ENCODE measurements at places on chromosomes 16 and 17. TPM values are rescaled to one million over a fixed set of nuclear protein-coding genes. Genes with fewer than 3 reads are reported as not detected.

Gene SLC12A3
- not detected for total RNA-seq

Gene XYLT1
- 1.4 TPM for total RNA-seq

Gene TSNAXIP1
- 1.1 TPM for total RNA-seq

Gene HOXB7
- total RNA-seq: 30.4 TPM

Gene KRT31
- total RNA-seq: 0.86 TPM

Gene ZNF213
- total RNA-seq: 5.0 TPM

Gene WSCD1
- total RNA-seq: 19.8 TPM

Gene APRT
- total RNA-seq: 89.3 TPM

Gene XAF1
- 9.7 TPM for total RNA-seq

Gene GPR179
- total RNA-seq: 0.05 TPM

Gene ITGAE
- total RNA-seq: 26.4 TPM

Gene CES5A
- total RNA-seq: not detected

Gene SLX4
- total RNA-seq: 3.7 TPM

Gene SCARF1
- 0.19 TPM for total RNA-seq

Gene CTRB2
- 2.3 TPM for total RNA-seq

Gene PERCC1
- total RNA-seq: not detected

Gene KRTAP4-4
- total RNA-seq: not detected

Gene ALOX15B
- total RNA-seq: not detected

Gene MTMR4
- 37.4 TPM for total RNA-seq

Gene SKAP1
- total RNA-seq: not detected

Gene KRTAP17-1
- not detected for total RNA-seq

Measured in myocyte (in vitro differentiated cells).